ENCODE measurements at places on chromosomes 5 and 9. TPM values are rescaled to one million over a fixed set of nuclear protein-coding genes. Genes with fewer than 3 reads are reported as not detected.

GRCh38 chr5:37198061-37198460 lies 51.1 kb downstream of the CPLANE1 start:
- DNase-seq: no peak

GRCh38 chr9:78280982-78281668 lies 15.8 kb upstream of the PSAT1 start:
- no peak for DNase-seq

DNA sequence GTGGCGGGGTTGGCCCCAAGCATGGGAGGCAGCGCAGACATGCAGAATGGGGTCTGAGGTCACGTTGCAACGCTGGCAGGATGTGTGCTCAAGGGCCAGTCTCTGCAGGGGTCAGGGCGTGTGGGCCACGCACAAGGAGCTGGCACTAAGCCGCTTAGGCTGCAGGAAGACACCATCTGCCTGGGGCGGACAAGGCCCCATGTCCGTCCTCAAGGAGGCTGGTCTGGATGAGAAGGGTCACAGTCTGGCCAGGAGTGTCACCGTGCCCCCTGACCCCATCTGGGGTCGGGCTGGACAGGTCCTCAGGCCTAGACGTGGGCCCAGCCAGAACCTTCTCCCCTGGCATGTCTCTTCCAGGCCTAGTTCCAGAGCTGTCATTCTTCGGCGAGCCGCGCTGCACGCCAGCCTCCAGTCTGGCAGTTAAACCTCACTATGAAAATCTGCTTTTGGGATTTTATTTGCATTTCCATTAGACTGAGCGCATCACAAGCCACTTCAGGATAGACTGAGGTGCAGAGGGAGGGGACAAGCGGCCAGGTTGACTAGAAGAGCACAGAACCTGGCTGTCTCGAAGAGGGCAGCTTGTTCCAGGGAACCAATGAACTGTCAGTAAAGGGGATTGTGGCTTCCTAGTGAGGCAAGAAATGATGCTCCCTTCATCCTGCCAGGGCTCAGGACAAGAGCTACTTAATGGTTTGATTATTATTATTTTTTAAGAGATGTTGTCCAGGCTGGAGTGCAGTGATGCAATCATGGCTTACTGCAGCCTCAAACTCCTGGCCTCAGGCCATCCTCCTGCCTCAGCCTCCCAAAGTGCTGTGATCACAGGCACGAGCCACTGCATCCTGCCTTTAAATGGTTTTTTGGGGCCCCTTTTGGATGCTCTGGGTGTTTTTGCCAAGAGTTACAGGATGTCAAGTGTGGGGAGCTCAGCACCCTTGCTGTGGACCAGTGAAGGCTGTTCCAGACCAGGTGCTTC lies 4.3 kb downstream of the BRD3OS start:
- no peak for DNase-seq

DNA sequence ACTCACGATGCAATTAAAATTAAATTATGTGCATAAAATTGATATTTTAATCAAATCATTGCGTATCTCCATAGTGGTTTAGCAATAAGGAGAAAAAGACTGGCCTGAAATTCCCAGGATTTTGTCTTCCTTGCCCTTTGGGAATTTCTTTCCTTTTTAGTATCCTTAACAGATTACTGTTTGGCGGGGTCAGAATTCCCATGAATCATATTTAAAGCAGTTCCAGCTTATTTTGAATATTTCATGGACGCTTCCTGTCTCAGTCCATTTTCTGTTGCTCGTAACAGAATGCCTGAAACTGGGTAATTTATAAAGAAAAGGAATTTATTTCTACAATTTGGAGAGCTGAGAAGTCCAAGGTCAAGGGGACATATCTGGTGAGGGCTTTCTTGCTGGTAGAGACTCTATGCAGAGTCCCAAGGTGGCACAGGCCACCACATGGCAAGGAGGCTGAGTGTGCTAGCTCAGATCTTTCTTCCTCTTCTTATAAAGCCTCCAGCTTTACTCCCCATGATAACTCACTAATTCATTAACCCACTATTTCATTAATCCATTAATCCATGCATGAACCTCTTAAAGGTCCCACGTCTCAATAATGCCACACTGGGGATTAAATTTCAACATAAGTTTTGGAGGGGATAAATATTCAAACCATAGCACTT lies 37.8 kb downstream of the CDH6 start:
- no peak for DNase-seq

MARCOL gene
- total RNA-seq: not detected

DNA sequence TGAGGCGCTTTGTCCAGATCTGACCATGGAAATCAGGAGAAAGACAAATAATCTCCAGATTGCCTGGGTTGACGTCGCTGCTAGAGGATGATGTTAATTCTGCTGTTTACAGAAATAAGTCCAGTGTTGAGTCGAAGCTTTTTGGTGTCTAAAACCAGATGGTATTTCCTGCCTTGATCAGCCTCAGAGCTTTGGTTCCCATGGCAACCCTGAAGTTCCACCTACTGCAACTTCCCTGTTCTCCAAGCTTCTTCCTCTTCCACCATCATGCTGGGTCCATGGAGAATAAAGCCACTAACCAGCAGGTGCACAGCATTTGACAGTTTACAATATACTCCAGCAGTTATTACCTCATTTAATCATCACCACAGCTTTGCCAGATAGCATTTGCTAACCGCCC lies 18.0 kb upstream of the GABBR2 start:
- no peak for DNase-seq

MEIKIN gene
- total RNA-seq: not detected

LHFPL2 gene
- 38.0 TPM for total RNA-seq

DNA sequence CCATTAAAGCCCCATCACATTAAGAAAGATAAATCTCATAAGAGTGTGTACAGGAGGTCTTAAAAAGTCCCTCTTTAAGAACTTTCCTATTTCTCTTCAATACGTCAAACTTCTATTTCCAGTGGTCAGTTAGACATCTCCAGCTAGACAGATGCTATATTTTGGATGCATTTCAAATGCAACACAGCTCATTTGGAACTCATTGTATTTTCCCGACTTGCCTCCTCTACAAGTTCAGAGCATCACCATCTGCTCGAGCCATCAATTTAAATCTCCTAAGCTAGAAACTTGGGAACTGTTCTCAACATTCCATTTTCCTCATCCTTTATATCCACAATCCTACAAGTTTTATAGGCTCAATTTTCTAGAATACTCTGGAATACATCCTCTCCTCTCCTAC lies 3.2 kb upstream of the UHRF2 start:
- DNase-seq: no peak

GPR150 gene
- not detected for total RNA-seq

GRCh38 chr9:136485049-136486045 lies 2.5 kb upstream of the SEC16A start:
- peak; percentile 49 for DNase-seq

IFNA13 gene
- total RNA-seq: not detected

- DNase-seq: no peak
These were observed 288.7 kb downstream of the FANCC start for GRCh38 chr9:95028853-95029219.

- DNase-seq: no peak
These were observed 22.2 kb downstream of the ISOC1 start for GRCh38 chr5:129116797-129117196.

GRCh38 chr5:21826884-21827283 lies 1026.3 kb downstream of the CDH12 start:
- DNase-seq: no peak

- DNase-seq: no peak
These were observed 71.3 kb upstream of the RNF38 start for GRCh38 chr9:36471359-36471758.

GRCh38 chr9:8287501-8287900 lies 487.9 kb upstream of the DMAC1 start:
- DNase-seq: no peak

DNA sequence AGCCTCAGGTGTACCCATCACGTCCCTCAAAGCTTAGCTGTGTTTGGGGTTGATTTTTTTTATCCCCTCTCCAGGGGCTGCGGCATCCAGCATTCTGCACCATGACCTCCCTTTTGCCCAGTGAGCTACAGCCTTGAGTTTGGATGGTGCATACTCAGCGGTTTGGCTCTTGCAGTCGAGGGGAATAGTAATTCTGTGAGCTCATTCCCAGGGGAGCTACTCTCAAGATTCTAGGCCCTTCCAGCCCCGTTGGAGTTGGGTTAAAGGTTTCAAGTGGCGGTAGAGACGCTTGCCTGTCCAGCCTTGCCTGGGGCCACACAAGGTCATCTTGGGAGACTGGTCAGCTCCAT lies 102.2 kb upstream of the SPRY4 start:
- DNase-seq: no peak

GRCh38 chr9:84294241-84294950 lies 46.2 kb downstream of the SLC28A3 start:
- no peak for DNase-seq

PLAC8L1 gene
- 0.92 TPM for total RNA-seq

GRCh38 chr9:108582726-108583125 lies 273.1 kb downstream of the ACTL7B start:
- no peak for DNase-seq

- peak; percentile 29 for DNase-seq
These were observed 19.3 kb upstream of the ORM1 start for GRCh38 chr9:114303571-114303970.

- DNase-seq: no peak
These were observed 63.3 kb downstream of the PRRC1 start for GRCh38 chr5:127580731-127581130.

SLC6A19 gene
- total RNA-seq: not detected

PCDHB12 gene
- 2.0 TPM for total RNA-seq

GRCh38 chr5:140317859-140318258 lies 15.0 kb upstream of the PFDN1 start:
- DNase-seq: no peak

PCDHAC2 gene
- total RNA-seq: 3.7 TPM

GRCh38 chr5:42875785-42876374 lies 64.2 kb upstream of the SELENOP start:
- DNase-seq: no peak

DNA sequence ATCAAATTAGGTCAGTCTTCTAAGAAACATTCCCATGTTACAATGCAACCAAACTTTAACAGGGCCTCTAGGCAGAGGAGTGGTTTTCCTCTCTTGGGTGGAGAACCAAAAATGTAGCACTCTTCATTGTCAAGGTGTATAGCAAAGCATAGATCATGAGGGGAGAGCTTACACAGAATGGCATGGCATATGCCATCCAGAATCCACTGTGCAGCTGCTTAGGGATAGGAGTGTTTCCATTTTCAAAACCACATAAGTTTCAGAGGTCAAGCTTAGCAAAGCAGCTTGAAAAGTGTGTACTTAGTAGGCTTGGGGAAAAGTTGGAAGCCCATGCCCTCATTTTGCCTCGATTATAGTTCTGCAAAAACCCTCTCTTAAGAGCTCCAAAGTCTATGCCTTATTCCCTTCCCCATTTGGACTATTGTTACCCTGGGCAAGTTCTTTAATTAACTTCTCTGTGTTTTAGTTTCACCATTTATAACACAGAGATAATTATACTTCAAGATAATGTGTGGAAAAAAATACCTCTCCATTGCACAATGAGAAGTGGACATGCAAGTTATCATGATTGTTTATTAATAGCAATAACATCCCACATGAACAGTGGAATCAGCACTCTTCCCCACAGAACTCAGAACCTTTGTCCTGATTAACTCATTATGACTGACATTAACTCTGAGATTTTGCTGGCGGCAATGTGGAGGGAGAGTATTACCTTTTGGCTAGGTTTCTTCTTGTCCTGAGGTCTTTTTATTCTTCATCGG lies 398.9 kb upstream of the WWC1 start:
- DNase-seq: no peak

HSPB3 gene
- total RNA-seq: not detected

GAPT gene
- total RNA-seq: not detected

DNA sequence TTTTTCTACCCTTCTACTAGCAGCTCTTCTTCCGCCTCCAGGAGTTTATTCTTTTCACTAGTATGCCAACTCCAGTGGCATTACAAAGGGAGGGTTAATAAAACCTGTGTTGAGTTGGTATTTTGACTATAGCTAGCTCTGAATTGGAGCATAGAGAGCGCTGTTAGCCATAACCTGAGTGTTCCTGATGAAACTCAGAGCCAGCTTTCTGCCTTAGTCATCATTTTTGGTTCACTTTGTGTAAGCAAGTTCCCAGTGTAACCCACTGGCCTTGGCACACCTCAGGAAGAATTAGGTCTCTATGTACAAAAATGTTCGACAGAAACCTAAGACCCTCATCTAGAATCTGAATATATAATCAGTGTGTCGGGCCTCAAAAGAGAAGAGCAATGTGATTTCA lies 238.9 kb downstream of the NR3C1 start:
- DNase-seq: no peak

All from H1 (cell line).